NCI-H2171 treated with DMSO at 0.1 percent for 48 hours (cell line): ENCODE measurements at places on chromosomes 3 and 15.

DNA sequence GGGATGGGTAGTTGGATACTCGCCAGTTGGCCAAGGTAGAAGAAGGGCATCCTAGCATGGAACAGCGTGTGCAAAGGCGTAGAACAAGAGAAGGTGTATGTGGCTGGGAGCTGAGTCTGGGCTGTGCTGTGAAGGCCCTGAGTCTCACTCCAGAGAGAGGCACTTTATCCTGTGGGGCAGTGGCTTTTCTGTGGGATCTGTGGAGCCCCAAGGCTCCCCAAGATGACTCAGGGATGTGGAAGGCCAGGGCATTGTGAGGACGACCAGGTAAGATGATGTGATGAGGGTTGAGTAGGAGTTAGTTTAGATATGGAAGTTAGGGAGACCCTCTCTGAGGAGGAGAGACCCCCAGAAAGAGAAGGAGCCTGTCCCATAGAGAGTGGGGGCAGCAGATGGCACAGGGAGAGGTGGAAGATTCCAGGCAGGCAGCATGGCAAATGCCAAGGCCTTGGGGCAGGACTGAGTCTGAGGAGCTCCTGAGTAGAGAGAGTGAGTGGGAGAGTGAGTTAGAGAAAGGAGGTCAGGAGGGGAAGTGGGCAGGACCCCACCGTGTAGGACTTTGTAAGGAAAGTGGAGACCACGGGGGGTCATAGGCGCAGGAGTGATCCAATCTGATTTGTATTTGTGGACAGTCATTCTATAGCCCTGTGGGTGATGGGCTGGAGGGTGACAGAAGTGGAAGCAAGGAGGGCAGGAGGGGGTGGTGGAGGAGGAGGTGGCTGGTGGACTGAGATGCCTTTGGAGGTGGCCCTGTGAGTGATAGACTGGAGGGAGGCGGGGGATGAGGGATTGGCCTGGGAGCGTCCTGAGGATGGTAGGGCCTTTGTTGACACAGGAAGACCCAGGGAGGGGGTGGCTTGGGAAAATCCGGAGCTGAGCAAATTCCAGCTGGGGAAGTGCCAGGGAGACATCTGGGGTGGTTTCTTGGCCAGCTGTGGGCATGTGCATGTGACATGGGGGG is 50.3 kb downstream of the FBLN2 start:
- no peak for DNase-seq

GRCh38 chr3:14780927-14781507 is 37.7 kb upstream of the FGD5 start:
- no peak for DNase-seq

GRCh38 chr3:108661699-108662098 is 72.2 kb downstream of the DZIP3 start:
- DNase-seq = no peak

GRCh38 chr3:49650637-49651036 is 23.5 kb upstream of the APEH start:
- DNase-seq = no peak

- no peak for DNase-seq
Measured at GRCh38 chr3:58459160-58459559, 25.5 kb upstream of the PDHB start.

- no peak for DNase-seq
Measured at GRCh38 chr15:88975891-88976290, 62.7 kb upstream of the MFGE8 start.

GRCh38 chr3:53161820-53162671 is 1.0 kb downstream of the PRKCD start:
- peak; percentile 33 for DNase-seq

DNA sequence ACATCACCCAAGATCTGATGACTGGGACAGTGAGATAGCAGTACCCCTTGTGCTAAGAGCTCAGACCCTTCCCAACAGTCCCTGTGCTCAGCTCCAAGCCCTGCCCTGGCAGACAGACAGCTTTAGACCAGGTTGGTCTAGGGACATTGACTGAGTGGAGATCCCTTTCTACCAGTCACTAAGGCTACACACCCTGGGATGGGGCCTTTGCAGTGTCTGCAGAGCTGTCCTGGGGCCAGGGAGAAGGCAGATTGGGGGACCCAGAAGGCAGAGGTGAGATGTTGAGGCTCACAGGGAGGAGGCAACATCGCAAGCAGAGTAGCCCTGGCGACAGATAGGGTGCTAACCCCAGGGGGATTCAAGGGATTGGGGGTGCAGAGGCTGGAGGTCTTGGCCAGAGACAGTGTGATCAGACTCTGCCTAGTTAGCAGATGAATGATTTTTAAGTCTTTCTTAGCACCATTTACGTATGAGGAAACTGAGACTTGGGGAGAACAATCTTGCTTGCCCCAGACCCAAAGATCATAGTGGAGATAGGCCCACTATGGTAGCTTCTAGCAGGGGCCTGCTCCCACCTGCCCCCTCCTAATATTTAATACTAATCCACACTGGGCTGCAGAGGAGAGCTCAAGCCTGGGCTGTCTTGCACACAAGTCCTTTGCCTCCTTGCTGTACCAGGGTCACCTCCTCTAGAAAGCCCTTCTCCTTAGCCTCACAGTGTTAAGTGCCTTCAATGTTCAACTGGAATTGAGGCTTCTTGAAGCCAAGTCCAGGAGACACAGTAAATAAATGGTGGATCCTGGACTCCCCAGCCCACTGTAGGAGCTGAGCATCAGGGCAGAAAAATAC is 32.6 kb downstream of the HMCES start:
- DNase-seq = no peak

DNA sequence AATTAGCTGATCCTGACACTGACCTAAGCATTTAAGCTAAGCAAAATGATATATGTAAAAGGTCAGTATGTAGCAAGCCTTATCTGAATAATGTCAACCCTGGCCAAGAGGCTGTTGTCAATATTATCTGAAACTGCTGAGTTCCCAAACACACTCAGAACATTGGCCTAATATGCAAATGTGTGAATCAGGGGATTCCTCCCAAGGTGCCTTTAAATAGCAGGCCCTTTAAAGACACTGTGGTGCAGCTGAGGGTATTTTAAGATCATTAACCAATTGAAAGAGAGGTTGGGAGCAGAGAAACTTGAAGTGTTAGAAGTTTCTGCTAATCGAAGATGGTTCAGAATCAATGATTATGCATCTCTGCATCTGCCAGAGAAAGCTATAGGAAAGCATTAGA is 207.0 kb downstream of the NTRK3 start:
- no peak for DNase-seq

GRCh38 chr3:192188218-192188835 is 539.0 kb downstream of the FGF12 start:
- peak; percentile 61 for DNase-seq
